Upper lobe of left lung (tissue), 6 donors: ENCODE measurements at places on chromosomes 16 and 17. TPM values are rescaled to one million over a fixed set of nuclear protein-coding genes. Genes with fewer than 3 reads are reported as not detected.

The MYH3 gene
- total RNA-seq: 1.9 TPM

The KRT32 gene
- not detected for total RNA-seq

The COX10 gene
- total RNA-seq: 26.7 TPM

The PRR35 gene
- total RNA-seq: not detected

The NOS2 gene
- total RNA-seq: 0.78 TPM

The CKLF gene
- 18.2 TPM for total RNA-seq

The ANKRD40CL gene
- not detected for total RNA-seq

The PRSS36 gene
- total RNA-seq: 61.8 TPM

The C17orf78 gene
- total RNA-seq: not detected

DNA sequence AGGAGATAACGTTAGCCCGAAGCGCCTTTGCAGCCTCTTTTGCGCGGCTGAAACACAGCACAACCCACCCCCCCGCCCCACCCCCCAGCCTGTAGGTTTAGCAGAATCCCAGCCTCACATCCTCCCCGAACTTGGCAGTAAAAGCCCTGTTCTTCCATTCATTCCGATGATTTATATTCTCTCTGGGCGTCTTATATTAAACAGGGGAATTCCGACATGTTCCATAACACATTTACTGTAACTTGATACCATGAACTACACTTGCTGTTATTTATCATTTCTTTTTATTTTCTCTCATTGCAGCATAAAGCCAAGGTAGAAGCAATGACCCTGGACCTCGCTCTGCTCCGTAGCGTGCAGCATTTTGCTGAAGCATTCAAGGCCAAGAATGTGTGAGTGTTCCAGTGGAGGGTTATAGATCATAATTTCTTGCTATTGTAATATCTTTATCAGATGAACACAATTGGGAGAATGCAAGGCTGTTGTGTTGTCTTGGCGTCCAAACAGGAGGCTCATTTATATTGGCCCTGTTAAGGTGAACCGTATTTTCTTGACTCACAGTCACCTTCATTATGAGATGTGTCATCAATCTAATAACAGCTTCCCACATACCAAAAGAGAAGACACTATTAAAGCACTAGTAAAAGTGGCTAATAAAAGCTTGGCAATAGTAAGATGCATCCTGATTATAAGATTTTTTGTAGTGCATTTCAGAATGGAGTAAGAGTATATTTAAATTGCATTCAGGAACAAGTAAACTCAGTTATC, 287.3 kb downstream of the WWOX start:
- no peak for DNase-seq

DNA sequence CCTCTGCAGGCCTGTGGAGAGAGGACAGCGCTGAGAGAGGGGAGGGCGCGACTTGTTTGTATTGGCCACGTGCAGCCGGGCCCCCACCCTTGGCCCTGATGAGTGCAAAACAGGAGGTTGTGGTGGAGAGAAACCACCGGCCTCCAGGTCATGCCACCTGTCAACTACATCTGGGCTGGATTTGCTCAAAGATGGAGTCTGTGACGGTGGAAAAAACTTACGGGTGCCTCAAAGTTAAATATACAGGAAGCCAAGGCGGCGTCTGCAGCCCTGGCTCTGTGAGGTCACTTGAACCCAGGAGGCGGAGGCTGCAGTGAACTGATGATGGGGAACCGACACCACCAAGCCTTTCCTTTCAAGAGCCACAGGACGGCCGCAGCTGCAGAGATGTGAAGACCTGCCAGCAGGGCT, 15.7 kb downstream of the C16orf74 start:
- DNase-seq: no peak

- no peak for DNase-seq
Measured at GRCh38 chr16:27413956-27414355, 12.0 kb downstream of the IL21R start.

- peak; percentile 94 for DNase-seq
Measured at GRCh38 chr17:3535253-3535995, 22.2 kb downstream of the TRPV3 start.

DNA sequence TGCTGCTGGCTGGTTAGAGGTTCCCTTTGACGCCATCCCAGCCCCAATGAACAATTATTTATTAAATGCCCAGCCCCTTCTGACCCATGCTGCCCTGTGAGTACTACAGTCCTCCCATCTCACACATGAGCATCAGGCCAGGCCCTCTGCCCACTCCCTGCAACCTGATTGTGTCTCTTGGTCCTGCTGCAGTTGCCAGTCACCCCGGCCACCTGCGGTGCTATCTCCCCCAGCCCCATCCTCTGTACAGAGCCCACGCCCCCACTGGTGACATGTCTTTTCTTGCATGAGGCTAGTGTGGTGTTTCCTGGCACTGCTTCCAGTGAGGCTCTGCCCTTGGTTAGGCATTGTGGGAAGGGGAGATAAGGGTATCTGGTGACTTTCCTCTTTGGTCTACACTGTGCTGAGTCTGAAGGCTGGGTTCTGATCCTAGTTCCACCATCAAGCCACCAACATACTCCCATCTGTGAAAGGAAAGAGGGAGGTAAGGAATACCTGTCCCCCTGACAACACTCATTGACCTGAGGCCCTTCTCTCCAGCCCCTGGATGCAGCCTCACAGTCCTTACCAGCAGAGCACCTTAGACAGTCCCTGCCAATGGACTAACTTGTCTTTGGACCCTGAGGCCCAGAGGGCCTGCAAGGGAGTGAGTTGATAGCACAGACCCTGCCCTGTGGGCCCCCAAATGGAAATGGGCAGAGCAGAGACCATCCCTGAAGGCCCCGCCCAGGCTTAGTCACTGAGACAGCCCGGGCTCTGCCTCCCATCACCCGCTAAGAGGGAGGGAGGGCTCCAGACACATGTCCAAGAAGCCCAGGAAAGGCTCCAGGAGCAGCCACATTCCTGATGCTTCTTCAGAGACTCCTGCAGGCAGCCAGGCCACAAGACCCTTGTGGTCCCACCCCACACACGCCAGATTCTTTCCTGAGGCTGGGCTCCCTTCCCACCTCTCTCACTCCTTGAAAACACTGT, 11.3 kb downstream of the CX3CL1 start:
- DNase-seq: no peak

DNA sequence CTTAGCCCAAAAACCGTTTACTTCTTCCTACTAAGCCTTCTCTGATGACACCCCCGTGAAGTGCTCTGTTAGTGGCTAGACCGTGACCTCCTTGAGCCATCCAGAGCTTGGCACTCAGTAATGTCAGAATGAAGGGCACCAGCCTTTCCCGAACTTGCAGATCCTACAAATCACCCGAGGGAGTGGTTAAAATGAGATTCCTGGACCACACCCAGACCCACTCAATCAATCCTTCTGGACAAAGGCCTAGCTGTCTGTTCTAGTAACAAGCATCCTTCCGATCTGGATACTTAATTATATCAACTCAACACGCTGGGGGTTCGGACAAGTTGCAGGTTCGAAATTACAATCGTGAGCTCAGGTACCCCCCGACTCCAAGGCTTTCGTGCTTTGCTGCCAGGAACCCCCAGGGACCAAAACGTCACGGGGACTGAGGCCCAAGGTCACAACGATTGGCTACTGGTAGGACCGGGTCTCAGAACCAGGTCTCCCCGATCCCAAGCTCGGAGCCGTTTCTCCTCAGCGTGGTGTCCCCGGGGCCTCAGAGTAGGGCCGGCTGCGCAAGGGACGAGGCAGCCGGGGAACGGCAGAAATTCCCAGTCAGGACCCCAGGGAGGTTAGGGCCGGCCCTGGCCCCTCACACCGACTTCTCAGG, 527 bp downstream of the CIAPIN1 start:
- no peak for DNase-seq

DNA sequence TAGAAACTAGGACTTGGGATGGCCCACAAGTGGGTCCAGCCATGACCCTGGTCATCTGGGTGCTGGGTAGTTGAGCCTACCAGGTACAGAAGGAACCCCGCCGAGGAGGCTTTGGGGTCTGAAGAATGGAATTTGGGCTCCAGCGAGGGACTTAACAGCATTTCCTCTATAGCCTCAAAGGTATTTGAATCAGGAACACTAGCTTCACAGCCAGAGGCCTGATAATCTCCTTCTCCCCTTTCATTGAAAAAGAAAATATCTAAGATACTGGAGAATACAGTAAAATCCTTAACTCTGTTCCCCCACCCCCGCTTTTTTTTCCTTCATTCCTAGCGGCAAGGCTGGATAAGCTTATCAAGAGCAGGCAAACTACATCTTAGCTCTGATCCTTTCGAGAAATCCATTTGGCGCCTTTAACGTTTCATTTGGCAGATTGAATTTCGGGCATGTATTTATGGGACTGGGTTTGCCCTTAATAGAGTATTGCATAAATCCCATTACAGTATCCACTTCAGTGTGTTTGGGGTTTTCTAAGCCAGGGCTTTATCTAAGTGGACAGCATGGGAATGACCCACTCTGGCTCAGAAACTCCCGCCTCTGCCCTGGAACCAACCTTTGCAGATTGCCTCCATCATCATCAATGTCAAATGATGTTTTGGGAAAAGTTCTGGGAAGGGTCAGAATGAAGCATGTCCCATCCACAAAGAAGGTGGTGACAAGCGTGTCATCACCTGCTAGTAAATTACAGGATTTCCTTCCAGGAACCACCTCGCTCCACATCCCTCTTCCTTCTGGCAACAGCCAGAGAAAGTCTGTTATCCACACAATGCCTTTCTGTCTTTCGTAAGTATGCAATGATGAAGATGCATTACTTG, 36.9 kb downstream of the XYLT1 start:
- no peak for DNase-seq

- peak; percentile 64 for DNase-seq
Measured at GRCh38 chr16:81265658-81266451, 27.4 kb downstream of the BCO1 start.

- DNase-seq: no peak
Measured at GRCh38 chr17:47286198-47286914, 32.7 kb downstream of the ITGB3 start.

- DNase-seq: no peak
Measured at GRCh38 chr16:50791522-50791921, 49.6 kb downstream of the CYLD start.

DNA sequence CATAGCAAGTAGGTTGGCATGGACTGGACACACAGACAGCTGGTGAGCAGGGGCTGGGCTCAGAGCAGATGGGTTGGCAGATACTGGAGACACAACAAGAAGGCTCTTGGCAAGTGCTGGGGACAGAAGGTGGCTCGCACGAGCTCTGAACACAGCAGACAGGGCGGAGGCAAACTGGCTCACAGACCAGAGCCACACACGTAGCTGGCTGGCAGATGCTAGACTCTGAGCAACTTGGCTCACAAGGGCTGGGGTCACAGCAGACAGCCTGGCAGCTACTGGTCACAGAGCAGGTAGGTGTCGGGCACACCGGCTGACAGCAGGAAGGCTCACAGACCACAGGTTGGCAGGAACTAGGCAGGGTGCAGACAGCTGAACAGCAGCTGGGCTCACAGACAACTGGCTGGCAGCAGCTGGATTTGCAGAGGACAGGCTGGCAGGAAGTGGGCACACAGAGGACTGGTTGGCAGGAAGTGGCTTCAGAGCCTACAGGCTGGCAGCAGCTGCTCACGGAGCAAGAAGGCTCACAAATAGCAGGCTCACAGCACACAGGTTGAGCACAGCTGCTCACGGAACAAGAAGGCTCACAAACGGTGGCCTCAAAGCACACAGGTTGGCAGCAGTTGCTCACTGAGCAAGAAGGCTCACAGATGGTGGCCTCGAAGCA, 725 bp downstream of the KRTAP16-1 start:
- DNase-seq: peak; percentile 52

DNA sequence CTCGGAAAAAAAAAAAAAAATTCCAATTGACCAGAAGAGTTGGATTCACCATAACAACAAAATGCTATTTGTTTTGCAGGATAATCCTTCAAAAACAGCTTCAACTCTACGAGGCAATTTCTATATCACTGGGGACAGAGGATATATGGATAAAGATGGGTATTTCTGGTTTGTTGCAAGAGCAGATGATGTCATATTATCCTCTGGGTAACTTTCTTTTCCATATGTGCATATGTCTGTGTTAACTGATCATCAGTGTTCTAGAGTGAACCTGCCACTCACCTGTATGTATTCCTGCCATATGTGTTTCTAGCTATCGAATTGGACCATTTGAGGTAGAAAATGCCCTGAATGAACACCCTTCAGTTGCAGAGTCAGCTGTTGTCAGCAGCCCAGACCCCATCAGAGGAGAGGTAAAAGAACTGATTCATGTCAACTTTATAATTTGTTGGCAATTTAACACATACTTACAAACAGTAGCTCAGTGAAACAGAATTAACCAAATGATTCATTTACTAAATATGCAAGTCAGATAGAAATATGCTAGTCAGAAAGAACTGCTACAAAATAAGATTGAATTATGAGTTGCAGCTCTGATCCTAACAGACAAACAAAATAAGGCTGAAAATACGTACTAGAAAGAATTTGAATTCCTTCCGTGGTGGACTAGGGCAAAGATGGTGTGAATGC, 14.2 kb downstream of the ERI2 start:
- DNase-seq: no peak

GRCh38 chr17:4641297-4642195, at the start of gene ALOX15:
TSS of gene ALOX15 (minus strand) at chr17:4641678. CDS start at chr17:4641651, 27 bp downstream.
- DNase-seq: peak; percentile 81

DNA sequence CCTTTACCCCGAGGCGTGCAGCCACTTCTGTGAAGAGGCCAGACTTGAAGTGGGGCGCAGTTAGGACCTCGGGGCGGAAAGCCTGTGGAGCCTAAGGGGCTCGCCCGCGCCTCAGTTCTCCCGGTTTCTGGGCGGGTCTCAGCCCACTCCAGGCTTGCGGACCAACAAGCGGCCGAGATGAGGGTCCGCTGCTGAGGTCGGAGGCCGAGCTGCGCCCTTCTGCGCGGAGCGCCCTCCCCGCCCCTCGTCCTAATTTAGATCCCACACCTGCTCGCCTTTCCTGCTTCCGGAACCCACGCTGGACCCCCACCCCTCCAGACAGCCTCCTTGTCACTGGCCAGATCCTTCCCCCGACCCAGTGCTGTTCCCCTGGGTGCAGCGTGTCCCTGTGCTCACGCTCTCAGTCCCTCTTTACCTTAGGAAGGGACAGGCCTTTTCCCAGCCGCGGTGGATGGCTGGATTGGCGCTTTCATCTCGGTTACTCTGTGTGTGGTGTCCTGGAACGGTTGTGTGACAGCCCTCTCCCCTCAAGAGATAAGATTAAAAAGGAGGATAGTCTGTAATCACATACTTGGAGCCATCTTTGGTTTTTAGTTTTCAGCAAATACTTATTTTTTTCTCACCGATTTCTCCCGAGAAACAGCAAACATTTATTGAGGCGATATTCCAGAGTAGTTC, 933 bp upstream of the ATXN7L3 start:
- DNase-seq: no peak

- DNase-seq: no peak
Measured at GRCh38 chr16:56743840-56744239, 13.9 kb downstream of the NUP93 start.

GRCh38 chr17:1467258-1467657, 11.2 kb upstream of the CRK start:
- DNase-seq: no peak

DNA sequence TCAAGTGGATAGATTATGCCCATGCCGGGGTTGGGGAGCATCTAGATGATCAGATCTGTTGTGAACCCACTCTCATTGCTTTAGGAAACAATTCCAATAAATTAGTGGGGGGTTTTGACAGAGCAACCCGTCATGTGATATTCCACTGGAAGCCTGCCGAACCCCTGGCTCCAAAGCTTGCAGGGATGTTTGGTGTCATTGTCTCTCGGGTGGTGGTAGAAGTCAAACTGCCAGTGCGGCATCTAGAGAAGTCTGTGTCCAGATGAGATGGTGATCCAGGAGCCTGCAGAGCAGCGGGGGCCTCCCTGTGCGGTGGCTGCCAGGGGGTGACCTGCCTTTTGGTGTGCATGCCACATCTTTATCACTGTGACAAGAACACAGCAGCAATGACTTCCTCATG, 91.7 kb downstream of the SHISA6 start:
- peak; percentile 24 for DNase-seq

- peak; percentile 92 for DNase-seq
Measured at GRCh38 chr16:28277537-28278388, 14.6 kb upstream of the SBK1 start.

GRCh38 chr17:74877592-74878548, 5.1 kb upstream of the FDXR start:
- peak; percentile 62 for DNase-seq
